ENCODE measurements at places on chromosomes 4 and X.

- DNase-seq: no peak
Observed at GRCh38 chr4:24921491-24921890, 8.6 kb upstream of the CCDC149 start.

DNA sequence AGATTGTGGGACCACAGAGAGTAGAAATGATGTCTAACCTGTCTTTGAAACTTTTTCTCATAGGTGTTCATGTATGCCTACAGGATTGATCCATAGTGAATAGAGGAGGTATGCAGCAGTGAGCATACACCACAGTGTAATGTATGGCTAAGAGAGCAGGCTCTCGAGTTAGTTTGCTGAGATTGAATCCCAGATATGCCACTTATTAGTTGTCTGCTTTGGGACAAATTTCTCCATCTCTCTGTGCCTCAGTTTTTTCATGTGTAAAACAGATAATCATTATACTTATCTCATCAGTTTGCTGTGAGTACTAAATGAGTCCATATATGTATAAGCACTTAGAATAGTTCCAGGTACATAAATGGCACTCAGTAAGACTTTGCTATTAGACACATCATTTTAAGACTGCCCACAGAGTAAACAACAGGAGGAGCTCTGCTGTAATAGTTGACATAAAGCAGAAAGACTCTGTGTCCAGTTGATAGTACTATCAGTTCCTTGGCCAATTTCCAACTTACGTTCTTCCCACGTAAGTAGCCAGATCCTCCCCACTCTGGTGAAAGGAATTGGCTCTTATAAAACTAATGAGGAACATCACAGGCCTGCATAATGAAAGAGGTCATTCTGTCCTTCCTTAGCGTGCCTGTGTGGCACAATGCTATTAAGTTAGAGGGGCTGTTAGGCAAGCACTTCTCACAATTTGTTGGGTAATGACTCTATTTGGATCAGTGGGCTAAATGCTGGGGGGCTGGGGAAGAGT, 20.7 kb upstream of the RNF150 start:
- no peak for DNase-seq

DNA sequence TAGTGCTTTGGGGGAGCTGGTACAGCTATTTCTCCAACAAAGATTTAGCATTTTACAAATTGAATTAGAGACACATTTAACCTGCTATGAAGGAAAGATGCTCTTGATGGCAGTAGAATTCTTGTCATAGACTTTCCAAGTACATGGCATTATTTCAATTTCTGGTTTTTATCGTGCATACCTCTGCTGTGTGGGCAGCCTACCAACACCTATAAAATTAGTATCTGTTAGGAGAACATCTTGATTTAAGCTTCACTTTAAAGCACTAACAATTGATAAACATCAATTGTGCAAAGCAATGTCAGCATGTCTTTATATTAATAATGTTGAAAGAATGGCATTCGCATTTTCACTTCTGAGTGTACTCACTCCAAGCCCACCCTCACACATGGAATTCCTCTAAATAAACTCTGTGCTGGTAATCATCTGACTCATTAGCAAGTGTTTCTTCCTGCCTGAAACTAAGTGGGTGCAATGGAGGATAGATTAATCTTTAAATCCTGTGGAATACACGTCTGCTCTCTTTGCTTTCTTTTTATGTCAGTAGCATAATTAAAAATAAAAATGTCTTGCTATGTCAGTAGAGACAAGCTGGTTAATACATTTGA, 279.8 kb upstream of the MAGEB18 start:
- DNase-seq: no peak

DNA sequence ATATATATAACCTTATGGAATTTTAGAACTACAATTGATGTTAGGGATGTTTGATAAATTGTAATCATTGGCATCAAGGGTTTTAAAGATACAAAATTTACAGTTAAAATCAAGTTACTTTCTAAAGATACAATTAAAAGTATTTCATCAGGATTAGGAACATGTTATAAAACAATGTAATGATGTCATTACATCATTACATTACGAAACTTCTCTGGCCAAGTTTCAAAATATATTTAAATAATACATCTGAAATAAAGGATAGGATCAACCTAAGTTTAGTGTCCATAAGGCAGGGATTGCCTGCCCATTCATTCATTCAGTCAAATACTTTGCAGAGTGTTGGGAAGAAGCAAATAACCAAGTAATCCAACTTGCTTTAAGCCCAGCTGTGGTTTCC, 75.1 kb downstream of the TENM3 start:
- DNase-seq: no peak

- no peak for DNase-seq
Observed at GRCh38 chrX:45975633-45976032, 569.6 kb downstream of the ZNF674 start.

- no peak for DNase-seq
Observed at GRCh38 chr4:1458581-1458980, 52.3 kb upstream of the NKX1-1 start.

DNA sequence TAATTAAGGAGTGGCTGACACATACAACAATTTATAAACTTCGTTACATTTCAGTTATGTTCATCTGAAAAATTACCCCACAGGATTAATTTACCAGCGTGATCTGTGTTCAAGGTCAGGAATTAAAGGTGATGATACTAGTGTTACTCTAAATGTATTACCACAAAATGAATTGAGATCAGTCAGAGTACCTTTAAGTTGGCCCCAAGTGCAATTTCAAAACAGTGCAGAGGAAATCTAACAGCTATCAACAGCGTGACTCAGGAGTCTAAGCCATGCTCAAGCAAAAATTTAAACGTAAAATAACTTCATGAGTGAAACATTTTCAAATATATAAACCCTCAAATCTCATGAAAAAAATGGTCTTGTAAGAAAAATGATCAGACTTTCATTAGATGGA, 18.7 kb downstream of the ANTXR2 start:
- no peak for DNase-seq

DNA sequence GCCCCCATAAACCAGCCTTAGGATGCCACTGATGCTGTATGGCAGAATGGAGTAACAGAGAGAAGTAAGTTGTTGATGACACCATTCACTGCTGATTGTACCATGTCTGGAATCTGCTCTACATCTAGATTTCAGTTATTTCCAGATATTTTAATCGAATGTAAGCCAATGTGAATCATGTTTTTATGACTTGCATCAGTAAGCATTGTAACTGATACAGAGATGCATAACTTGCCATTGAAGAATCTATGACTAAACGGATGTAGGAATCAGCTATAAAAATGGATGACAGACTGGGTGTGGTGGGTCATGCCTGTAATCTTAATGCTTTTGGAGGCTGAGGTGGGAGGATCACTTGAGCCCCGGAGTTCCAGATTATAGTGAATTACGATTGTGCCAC, 161.0 kb upstream of the GATB start:
- DNase-seq: no peak

DNA sequence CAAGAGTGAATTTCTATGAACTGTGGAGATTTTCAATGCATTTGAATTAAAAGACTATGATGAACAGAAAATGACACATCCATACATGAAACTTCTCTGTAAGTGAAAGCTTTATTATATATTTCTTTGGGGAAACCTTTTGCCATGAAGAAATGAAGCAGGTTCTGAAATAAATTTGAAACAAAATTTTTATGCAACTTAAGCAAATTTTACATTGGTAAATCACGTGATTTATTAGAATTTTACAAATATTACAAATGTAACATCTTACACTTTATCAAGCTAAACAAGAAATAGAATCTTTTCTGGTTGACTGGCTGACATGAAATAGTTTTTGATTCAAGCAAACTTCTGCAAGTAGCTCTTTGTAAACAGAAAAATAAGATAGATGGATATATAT, 131.2 kb downstream of the IL1RAPL1 start:
- no peak for DNase-seq

DNA sequence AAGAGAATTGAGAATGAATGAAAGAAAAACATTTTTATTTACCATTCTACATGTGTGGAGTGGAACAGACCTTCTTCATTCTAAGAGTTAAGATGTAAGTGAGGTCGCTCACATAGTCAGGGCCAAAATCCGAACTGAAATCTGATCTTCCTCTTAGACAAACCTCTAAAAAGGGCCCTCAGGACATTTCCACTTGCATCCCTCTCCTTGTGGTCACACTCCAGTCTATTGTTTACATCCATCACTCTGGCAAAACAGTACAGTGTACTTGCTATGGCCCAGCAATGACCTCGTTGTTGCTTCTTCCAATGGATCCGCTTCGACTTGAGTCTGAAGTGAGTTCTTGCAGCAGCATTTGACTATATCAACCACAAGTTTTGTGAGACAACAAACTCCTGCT, 54.2 kb downstream of the MOSPD2 start:
- DNase-seq: no peak

GRCh38 chr4:59455751-59456150, 1744.4 kb upstream of the ADGRL3 start:
- DNase-seq: no peak

GRCh38 chr4:85659610-85660218, 184.8 kb downstream of the ARHGAP24 start:
- no peak for DNase-seq

DNA sequence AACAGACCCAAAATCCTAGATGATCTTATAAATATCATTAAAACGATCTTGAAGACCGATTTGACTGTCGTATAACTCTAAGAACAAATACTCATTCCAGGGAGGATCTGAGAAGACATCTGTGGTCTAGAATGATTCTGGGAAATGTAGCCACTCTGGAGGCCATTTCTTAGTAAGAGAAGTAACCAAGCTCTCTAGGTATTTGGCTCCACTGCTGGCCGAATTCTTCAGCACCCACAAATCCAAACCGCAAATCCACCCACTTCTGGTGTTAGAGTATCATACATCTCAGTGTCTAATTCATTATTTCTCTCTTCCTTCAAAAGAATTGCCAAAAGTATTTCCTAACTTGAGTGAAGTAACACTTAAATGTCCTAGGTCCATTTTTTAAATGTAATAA, 23.9 kb downstream of the KLHL5 start:
- DNase-seq: no peak

DNA sequence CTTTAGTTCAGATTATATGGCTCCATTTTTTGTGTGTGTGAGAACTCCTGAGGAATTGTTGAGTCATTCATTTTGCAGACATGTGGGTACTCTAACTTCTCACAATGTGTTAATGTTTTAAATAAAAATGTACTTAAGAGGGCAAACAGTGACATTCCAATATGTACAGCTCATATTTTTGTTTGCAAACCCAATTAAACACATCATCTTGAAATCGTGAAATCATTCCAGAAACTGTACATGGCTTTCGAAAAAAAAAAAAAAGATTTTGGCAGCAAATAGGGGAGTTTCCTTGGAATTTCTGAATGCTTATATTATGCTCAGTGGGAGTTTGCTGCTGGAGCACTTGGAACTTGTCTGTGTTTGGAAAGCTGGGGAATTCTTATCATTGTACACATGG, 85.0 kb downstream of the HPGD start:
- no peak for DNase-seq

GRCh38 chr4:4643306-4643705, 101.5 kb upstream of the STX18 start:
- DNase-seq: no peak

- no peak for DNase-seq
Observed at GRCh38 chrX:32530802-32531403, 680.4 kb downstream of the DMD start.

- no peak for DNase-seq
Observed at GRCh38 chr4:67776746-67777145, 22.6 kb upstream of the GNRHR start.

DNA sequence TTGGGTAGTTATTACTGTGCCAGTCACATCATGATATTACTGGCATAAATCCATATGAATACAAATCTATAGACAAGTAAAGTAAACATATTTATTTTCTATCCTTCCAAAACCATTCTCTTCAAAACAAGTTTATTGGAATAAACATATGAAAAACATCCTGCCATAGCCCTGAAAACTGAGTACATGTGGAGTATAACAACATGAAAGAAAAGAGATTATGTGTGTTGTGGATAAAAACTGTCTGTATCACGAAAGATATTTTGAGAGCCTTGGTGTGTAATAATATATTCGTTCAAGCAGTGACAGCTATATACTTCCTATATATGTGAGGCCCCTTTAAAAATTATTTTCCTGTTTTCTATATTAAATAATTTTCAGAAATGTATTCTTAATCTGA, 1742.2 kb downstream of the ARAP2 start:
- no peak for DNase-seq

DNA sequence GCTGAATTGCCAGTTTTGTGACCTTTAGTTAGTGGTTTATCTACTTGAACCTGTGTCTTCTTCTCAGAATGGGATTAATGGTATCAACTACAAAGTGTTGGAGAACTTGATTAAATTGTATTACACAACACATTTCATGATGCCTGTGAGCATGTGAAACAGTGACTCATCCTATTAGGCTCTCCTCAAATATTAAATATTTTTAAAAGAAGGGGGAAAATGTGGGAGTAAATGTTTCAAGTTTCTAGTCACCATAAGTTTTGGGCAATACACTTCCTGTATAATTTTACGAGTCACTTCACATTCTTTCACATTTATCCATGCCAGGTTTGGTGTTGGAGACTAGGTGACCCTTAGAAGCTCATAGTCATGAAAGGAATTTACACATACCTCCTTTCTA, 147.0 kb downstream of the HS3ST1 start:
- DNase-seq: no peak

DNA sequence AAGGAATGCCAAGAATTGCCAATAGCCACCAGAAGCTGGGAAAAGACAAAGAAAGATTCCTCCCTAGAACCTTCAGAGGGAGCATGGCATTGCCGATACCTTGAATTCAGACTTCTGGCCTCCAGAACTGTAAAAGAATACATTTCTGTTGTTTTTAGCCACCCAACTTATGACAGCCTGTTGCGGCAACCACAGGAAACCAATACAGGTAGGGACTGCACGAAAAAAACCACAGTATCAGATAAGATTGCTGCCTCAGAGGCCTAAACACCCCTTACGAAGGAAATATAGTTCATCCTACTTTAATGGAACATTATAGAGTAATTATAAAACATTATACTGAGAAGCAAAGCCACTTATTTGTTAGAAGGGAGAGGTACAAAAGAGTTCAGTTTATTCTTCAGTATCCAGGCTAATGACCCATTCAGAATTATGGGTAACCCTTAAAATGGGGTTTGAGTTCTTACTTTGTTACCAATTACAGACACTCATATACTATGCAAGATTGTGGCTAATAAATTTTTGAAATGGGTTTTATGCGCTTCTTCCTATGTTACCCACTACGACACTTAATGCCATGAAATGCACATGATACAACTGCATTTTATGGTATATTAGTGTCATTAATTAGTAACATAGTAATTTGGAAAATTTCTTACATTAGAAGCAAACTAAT, 37.4 kb upstream of the SMIM10L2A start:
- peak; percentile 27 for DNase-seq

- DNase-seq: no peak
Observed at GRCh38 chrX:134173541-134174272, 63.3 kb upstream of the CCDC160 start.

DNA sequence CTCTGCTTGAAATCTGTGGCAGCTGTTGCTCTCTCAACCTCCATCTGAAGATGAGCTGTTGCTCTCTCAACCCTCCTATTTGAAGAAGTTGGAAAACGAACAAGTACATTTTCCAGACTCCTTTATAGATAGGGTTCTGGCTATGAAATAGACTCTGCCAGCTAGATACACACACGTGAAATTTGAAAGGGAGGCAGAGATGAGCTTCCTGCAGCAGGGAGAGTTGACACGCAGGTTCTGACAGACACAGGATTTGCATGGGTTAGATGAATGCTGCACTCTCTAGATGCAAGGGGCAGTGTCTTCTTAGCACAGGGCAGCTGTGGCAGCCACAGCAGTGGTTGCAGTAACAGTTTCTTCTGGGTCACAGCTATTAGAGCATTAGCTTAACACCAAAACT, 8.0 kb upstream of the PYURF start:
- no peak for DNase-seq

- no peak for DNase-seq
Observed at GRCh38 chrX:11040405-11040804, 70.7 kb upstream of the HCCS start.
